Osteocyte (in vitro differentiated cells): ENCODE measurements at places on chromosomes 3 and 15. TPM values are rescaled to one million over a fixed set of nuclear protein-coding genes. Genes with fewer than 3 reads are reported as not detected.
A peak's percentile ranks its signal among the peaks of the same experiment; 100 is the strongest.

TTC23 gene
- 23.1 and 23.5 TPM in 2 replicates for total RNA-seq

DNA sequence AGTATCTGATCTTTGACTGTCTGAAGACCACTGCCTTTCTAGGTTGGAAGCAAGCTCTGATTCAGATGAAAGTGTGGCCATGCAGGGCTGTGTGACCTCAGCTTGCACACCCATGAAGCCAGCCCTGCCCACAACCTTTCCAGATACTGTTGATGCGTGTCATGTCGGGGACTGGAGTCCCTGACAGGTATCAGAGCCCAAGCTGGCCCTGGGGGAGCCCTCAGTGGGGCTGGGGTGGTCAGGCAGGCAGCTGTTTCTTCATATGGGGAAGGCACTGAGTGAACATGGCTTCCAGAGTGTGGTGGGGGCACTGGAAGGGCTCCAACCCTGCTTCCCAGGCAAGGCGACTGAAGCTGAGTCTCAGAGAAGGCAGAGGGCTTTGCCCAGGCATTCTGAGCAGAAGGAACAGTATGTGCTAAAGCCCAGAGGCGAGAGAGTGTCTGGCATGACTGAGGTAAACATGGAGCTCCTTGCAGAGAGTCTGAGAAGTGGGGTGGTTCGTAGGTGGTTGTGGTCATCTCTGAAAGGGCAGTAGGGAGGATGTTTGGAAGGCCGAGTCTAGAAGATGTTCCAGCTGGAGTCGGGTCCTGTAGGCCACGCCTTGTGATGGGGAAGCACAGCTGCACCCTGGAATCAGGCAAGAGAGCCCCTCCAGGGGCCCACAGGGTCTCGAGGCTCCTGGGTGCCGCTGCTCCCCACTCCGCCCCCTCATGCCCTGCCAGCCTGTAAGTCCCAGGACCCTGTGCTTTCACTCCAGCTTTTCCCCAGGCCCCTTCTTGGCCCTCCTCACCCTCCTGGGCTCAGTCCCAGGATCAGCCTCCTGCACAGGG is 122.2 kb downstream of the EEFSEC start:
- H3K4me1 ChIP-seq, result peaks cover 62% of the 10 kb centered on the region
- peaks cover 2% of the 10 kb centered on the region for H3K36me3 ChIP-seq
- H3K27ac ChIP-seq, result peak overlapping the region; percentile 62
- peak; percentile 69 for DNase-seq
- H3K4me3 ChIP-seq, result no peak overlapping the region
- no peaks in the 10 kb centered on the region for H3K27me3 ChIP-seq

GRCh38 chr3:39080026-39080425 is 27.4 kb downstream of the GORASP1 start:
- H3K36me3 ChIP-seq, result peaks cover 40% of the 10 kb centered on the region
- DNase-seq, result no peak
- no peak overlapping the region for H3K4me3 ChIP-seq
- H3K4me1 ChIP-seq, result no peaks in the 10 kb centered on the region

DNA sequence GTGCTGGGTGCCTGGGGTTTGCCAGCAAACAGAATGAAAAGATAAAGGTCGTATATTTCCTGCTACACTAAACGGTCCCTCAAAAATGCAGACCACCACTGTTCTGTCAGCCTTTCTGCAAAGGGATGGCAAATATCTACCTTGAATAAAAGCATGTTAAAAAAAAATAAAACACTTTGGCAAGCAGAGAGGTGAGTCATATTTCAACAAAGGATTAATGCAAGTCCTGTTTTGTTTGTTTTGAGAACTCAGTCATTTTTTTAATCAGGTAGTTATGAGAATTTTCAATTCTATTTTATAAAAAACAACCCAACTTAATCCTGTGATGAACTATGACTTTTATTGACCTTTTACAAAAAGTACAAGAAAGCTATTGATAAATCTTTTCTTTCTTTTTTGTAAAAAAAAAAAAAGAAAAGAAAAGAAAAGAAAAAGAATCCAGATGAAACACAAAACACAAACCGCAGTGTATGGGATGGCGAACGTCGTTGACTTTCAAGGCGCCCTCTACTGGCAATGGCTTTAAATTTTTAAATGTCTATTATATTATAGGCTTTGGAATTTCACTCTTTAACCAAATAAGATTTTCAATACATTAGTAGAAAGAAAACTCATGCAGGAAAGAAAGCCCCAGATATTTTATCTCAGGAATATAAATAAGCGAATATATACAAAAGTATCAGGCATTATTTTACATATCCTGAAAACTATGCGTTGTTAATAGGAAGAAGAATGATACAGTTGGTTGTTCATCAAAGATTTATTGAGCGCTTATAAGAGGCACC is 87.8 kb downstream of the NCEH1 start:
- H3K4me3 ChIP-seq, result no peak overlapping the region
- H3K27me3 ChIP-seq, result no peaks in the 10 kb centered on the region

DNA sequence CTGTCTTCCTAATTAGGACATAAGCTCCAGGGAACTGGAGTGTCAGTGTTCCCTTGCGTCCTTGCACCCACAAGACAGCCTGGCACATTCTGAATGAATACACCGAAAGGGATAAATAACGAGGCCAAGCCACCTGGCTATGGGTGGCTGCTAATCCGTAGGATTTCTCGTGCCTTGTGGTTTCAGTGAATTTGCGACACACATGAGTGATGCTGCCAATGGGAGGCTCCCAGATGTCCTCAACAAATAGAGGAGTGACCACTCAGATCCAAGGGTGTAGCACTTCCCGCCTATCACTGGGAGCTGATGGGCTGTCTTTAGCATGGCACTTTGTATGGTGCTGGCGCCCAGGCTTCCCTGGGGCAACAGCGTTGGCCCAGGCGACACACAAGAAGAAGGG is 43.4 kb downstream of the APBA2 start:
- no peak overlapping the region for H3K27ac ChIP-seq
- H3K36me3 ChIP-seq, result peaks cover 4% of the 10 kb centered on the region
- DNase-seq, result no peak
- H3K4me1 ChIP-seq, result no peaks in the 10 kb centered on the region

DNA sequence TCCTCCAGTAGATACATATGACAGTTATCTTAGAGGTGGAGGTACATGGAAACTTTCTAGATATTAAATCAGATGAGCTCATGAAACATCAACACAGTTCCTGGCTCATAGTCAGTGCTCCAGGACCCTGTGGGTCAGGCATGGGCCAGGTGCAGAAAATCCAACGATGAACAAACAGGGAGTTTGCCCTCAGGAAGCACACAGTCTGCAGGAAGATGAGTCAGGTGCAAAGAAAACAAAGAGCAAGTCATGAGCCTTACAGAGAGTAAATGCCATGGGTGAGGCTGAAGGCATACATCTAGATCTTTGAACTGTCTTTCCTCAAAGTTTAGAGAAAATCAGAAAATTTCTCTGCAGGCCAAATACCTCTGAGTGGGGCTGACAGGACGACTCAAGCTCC is 184.2 kb upstream of the TPM1 start:
- peaks cover 10% of the 10 kb centered on the region for H3K4me1 ChIP-seq
- DNase-seq, result no peak
- no peaks in the 10 kb centered on the region for H3K27me3 ChIP-seq
- no peaks in the 10 kb centered on the region for H3K36me3 ChIP-seq
- no peak overlapping the region for H3K27ac ChIP-seq

DNA sequence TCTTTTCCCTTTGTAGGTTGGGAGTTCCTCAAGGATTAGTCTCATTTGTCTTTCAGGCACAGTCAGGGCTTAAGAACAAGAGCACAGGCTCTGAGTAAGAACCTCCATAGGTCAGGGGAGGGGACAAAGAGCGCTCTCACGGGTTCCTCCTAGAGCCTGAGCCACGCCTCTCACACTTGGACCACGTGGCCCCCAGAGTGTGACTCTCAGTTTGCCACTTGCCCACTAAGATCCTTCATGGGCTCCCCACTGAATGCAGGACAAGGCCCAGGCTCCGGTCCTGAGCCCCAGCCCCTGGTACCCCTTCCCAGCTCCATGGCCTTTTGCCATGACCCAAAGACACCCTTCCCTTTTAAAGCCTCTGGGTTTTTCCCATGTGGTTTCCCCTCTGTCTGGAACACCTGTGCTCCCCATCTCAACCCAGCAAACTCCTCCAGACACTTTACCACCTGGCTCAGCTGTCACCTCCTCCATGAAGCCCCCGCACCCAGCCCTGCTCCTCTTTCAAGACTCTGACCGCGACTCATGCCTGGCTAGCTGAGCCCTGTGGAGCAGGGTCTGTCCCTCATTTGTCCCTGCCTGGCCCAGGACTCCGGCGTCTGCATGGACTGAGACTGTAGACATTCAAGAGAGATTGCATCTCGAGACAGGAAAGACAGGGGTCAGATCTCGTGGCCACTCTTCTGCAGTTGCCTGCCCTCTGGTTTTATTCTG is 32.7 kb downstream of the IQSEC1 start:
- H3K27me3 ChIP-seq, result peaks cover 33% of the 10 kb centered on the region
- no peak overlapping the region for H3K27ac ChIP-seq
- no peak for DNase-seq
- H3K4me3 ChIP-seq, result no peak overlapping the region
